ENCODE measurements at places on chromosomes 11 and 22.

DNA sequence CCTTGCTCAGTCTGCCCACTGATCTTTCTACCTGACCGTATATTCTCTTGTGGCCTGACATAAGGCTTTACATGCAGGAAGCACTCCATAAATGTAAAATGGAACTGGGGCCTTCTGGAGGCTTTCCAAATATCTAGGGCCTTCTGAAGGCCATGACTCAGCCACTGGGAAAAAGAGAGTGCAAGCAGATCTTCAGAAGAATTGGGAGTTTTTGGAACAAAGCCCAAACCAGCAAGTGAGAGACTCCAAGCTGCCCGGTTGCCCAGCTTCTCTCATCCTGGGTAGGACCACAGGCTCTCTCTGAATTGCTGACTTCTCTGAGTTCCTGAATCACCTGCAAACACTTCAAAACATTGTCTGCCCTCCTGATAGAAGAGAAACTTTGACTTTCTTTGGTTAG is 107.9 kb upstream of the BMAL1 start:
- DNase-seq = no peak

- no peak for DNase-seq
These were observed 11.8 kb downstream of the LRP5 start for GRCh38 chr11:68324241-68324640.

GRCh38 chr11:129657866-129658525 is 157.7 kb upstream of the TMEM45B start:
- DNase-seq = no peak

- DNase-seq = no peak
These were observed 64.5 kb upstream of the NECTIN1 start for GRCh38 chr11:119793335-119793984.
